Stromal cell of bone marrow (primary cell): ENCODE measurements at places on chromosomes 13 and 19.

GRCh38 chr19:11181488-11181887, 15.9 kb downstream of the KANK2 start:
- DNase-seq = no peak

- no peak for DNase-seq
These were observed 15.6 kb downstream of the SMIM24 start for GRCh38 chr19:3464587-3465235.

GRCh38 chr19:45293682-45294081, 29.0 kb downstream of the CKM start:
- no peak for DNase-seq

DNA sequence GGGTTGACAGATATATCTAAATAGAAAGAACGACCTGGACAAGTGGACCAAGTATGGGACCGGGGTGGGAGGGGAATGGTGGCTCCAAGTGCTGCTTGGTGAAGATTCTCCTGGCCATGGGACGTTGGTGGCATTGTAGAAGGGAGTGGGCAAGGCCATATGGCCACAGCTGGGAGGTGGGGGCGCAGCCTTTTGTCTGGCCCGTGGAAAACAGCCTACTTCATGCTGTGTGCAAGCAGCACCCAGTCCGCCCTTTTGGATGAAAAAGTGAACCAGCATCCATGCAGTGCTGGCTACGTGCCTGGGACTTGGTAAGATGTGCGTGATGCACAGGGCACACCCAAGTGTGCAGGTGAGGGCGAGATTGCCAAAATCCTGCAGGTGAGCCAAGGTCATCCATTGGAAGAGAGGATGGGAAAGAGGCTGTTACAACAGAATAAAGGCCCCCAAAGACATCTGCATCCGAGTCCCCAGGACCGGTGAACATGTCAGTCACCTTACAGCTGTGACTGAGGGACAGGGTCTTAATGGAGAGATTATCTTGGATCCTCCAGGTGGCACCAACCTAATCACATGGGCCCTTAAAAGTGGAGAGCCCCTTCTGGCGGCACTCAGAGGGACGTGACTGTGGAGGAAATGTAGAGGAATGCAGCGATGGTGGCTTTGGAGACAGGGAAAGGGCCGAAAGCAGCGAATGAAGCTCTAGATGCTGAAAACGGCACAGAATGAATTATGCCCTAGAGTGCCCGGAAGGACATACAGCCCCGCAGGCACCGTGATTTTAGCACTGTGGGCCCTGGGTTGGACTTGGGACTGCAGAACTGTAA, 40.8 kb downstream of the TEX29 start:
- DNase-seq = no peak

GRCh38 chr19:54433697-54434096, 15.3 kb upstream of the LENG8 start:
- DNase-seq = no peak

DNA sequence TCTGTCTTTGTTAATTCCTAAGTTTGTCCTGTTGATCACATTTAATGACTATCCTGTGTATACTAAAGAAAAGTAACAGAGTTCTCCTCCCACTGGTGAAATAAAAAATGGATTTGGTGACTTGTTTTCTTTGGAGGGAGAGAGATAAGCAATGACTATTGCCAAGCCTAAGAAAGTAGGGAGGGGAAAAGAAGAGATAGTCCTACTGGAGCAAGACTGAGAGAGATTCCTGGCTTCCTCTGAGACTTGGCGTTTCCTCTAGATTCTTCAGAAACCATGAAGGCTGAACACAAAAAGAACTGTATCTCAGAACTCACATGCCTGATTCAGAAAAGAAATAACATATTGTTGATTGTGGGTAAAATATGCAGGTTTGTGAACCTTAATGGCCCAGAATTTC, 406.5 kb downstream of the FOXO1 start:
- DNase-seq = no peak

DNA sequence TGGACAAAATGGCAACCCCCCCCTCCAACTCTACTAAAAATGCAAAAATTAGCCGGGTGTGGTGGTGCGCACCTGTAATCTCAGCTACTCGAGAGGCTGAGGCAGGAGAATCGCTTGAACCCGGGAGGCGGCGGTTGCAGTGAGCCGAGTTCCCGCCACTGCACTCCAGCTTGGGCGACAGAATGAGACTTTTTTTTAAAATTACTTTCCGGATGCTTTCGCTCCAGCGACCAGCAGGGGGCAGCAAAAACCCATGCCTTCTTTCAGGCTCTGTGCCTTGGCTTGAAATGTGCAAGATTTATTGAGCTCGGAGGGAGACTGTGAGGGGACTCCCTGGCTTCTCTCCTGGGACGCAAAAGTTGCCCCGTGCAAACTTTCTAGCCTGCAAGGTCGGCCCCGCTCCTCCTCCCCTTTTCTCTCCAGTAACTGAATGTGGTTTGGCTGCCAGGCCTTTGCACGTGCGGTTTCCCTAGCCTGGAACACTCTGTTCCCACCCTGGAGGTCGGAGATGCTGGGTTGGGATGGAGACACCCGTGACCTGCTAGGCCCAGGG, 61.4 kb upstream of the NFIC start:
- DNase-seq = peak; percentile 38

DNA sequence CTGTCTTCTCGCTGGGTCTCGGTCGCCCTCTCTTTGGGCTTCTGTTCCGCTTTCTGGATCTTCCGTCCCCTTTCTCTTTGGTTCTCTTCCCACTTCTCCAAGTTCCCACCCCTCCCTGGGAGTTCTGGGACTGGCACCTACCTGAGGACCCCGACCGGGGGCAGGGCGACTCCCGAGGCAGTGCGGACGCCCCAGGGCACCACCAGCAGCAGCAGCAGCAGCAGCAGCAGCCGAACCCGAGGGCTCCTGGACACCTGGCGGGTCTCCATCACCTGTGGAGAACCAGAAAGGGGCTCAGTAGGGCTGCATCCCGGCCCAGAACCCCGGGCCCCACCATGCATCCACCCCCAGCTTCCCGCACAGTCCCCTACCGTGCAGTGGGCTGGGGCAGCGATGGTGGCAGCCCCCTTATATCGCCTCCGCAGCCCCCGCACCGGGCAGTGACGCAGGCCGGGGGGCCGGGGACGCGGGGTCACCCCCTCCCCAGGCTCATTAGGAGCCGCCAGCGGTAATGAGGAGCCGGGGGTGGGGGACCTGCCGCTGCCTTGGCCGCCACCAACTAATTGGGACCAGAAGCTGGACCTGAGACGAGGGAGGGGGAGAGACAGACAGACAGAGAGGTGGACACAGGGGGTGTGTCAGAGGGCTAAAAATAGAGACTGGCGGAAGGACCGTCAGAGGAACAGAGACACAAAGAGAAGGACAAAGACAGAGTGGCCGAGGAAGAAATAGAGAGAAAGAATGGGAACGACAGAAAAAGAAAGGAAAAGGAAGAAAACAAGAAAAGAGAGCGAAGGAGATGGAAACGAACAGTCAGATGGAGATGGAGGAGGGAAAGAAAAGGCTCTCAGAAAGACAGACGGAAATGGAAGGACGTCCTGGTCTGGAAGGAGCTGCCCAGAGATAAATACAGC, at the start of gene PTH2:
PTH2 (minus strand) TSS at position 371 of the 914 bp plus-strand sequence; CDS start at position 269, 102 bp downstream.
- no peak for DNase-seq

DNA sequence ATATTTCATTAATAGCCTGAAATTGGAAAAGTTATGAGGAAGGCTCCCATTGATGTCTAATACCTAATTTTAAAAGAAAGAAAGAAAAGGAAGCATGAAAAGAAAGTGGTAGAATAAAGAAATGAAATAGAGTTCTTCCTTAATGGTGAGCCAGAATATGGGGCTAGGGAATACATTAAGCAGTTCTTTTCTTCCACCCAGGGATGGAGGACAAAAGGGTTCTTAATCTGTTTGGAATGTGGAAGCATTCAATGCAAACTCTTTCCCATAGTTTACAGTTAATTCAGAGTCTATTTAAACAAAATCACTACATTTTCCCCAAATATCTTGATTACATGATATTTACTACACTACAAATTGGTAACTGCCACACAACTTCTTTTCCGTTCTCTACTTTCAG, 18.4 kb upstream of the ZMYM2 start:
- no peak for DNase-seq

DNA sequence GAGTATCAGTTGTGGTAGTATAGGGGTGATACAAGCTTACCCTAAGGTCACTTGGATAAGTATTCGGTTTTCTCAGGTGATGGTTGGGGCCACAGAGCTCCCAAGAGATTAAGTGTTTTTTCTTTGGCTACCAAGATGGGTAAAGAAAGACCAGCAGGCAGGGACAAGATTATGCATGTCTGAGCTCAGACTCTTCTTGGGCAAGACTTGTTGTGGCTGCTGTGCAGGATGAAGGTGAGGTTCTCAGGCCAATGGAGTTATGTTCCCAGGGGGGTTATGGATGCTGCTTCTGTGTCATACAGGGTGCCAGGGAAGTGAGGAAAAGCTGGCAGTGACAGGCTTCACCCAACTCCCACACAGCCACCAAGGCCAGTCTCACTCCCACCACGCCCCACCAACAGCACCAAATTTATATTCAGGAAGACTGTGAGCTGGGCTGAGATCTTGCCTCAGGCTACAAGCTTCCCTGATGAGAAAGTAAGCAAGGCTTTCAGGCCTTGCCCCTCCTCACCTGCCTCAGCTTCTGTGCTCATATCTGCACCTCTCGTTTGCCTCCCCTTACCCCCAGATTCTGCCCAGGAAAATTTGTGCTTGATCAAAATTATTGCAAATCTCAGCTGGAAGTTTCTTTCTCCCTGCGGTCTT, 511.8 kb upstream of the SLITRK1 start:
- no peak for DNase-seq

- DNase-seq = no peak
These were observed 66.8 kb downstream of the IPO5 start for GRCh38 chr13:98020271-98020670.

- no peak for DNase-seq
These were observed 1662.6 kb upstream of the MIR17HG start for GRCh38 chr13:89684896-89685295.

DNA sequence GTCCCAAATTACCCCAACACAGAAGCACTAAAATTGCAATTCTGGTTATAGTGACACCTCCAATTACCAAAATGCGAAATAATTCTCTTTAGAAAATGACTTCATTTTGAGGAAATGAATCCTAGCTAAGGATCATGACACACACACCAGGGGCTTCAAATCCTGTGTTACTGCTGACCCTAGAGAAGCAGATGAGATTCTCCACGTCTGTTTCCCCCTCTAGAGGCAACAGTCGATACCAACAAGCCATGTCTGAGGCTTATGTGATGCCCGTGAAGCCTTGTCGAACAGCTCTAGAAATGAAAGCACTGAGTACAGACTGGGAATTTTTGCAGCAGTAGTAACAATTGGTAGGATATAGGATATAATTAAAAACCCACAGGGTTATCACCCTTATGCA, 153.6 kb upstream of the TMTC4 start:
- no peak for DNase-seq

GRCh38 chr19:39211731-39212374, 7.8 kb upstream of the SYCN start:
- no peak for DNase-seq

DNA sequence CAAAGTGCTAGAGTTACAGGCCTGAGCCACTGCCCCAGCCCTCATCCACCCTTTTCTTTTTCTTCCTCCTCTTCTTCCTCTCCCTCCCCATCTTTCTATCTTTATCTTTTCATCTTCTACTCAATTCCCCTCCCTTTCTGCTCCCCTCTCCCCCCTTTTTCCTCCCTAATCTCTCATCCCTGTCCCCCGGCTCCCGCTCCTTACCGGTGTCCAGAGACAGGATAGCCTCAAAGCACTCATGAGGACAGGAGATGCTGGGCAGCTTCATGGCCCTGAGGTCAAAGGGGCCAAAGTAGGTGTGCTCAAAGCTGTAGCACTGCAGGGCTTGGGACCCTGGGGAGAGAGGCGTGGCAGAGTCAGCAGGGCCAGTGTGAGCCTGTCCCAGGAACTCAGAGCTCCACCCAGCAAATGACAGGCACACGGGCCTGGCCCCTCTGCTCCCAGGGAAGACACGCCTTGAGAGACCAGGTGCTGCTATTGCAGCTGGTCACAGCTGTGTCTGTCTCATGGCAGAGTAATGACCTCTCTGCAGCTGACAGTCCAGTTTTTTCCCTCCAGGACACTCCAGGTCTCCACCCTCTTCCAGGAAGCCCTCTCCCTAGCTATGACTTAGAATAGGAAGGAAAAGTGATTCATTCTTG, 2.6 kb downstream of the LYPD5 start:
- DNase-seq = no peak

- DNase-seq = no peak
These were observed 88.2 kb upstream of the ARGLU1 start for GRCh38 chr13:106656186-106656585.

GRCh38 chr19:964116-964520, 20.0 kb upstream of the WDR18 start:
- DNase-seq = no peak

DNA sequence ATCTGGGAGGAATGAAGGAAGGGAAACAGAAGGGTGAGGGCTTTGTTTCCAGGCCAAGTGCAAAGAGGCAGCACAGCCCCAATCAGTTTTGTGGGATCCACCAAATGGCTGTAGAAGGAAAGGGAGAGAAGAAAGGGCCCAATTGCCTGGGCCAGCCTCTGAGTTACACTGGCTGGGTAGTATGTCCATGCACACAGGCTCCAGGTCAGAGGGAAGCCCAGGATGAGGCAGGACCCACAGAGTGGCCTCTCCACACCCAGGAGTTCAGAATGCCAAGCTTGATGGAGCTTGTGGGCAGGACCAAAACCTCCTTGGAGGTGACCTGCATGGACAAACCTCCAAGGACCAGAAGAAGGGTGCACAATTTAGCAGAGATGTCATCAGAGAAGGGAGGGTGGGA, 178.2 kb upstream of the TSHZ3 start:
- no peak for DNase-seq

DNA sequence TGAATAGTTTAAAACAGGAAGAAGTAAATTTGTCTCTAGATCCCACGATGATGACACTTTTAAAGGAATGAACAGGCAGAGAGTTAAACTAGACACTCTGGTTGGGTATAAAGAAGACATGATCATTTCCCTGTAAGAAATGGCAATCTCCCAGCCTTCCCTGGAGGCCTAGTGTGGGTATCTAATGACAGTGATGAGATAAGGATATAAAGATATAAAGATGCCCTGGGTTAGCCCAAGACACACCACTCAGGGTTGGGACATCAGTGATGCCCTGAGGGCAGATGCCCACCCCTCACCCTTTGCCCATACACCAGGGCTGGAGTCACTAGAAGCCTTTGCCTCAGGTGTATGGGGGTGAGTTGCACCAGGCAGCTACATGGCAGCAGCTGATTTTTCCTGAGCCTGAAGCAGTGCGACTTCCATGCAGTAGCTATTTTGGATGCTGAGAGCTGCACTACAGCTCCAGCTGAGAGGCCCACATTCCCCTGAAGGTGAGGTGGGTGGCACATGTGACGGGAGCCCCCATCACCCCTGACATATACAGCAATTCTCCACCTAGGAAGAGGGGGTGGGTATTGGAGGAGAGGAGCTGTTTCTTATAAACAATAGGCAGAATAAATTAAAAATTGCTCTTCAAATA, 177.5 kb downstream of the NDFIP2 start:
- DNase-seq = no peak

DNA sequence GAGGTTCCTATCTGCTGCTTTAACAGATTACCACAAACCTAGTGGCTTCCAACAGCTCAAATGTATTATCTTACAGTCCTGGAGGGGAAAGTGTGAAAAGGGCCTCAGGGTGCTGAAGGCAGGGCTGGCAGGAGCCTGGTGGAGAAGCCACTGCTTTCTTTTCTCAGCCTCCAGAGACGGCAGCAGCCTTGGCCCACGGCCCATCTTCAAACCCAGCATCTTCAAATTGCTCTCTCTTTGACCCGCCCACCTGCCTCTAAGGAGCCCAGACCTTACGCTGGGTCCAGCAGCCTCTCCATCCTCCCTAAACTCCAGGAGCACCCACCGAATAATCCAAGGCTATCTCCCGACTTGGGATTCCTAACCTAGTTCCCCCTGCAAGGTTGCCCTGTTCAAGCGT, 35.6 kb downstream of the C13orf46 start:
- DNase-seq = no peak

- no peak for DNase-seq
These were observed 9.4 kb downstream of the NAPA start for GRCh38 chr19:47505506-47505905.
